Thymus (tissue), 14 donors: ENCODE measurements at places on chromosomes 12 and 14.
A peak's percentile ranks its signal among the peaks of the same experiment; 100 is the strongest.

- DNase-seq = no peak
Observed at GRCh38 chr14:57974896-57975295, 109.0 kb upstream of the SLC35F4 start.

- DNase-seq = no peak
Observed at GRCh38 chr14:104732355-104732804, 8.4 kb downstream of the ADSS1 start.

GRCh38 chr14:61695695-61696527, 598 bp downstream of the HIF1A start:
- peak; percentile 43 for DNase-seq

DNA sequence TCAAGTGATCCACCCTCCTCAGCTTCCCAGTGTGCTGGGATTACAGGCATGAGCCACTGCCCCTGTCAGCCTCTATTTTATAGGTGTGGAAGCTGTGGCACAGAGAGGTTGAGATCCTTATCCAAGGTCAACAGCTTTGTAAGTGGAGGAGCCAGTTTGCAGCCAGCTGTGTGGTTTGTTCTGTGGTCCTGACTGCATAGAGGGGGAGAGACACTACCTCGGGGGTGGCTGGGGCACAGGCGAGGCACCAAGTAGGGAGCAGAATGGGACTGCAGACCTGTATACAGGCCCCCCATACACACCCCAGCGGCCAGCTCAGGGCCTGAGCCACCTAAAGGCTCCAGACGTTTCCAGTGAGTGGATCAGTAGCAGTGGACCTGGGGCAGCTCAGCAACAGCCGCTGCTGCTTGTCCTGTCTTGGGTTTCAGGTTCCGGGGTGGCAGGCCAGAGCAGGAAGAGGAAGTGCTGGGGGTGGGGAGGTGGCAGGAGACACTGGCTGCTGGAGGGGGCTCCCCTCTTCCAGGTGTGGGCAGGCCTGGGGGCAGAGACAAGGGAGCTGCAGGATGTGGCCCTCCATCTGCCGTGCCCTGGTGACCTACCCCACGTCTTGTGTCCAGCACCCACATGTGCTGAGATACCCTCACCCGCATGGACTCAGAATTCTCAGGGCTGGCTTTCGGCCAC, 11.0 kb downstream of the ORAI1 start:
- DNase-seq = peak; percentile 63

- DNase-seq = no peak
Observed at GRCh38 chr14:99938376-99938775, 126.8 kb upstream of the EVL start.

DNA sequence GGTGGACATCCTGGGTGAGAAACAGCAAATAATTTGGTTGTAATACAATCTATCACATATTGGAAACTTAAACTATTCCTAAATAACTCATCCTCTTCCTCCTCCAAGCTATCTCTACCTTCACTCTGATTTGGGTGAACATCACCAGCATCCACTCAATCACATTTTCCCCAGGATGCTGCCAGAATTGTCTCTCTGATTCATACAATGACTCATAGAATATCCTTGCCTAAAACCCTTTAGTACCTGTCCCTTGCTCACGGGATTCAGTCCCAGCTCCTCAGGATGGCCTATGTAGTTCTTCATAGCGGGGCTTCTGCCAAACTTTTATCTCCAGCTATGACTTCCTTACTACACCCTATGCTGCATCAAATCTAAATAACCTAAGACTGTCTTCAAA, 146.8 kb downstream of the EMP1 start:
- DNase-seq = no peak

GRCh38 chr12:10190558-10191388, 11.9 kb downstream of the TMEM52B start:
- DNase-seq = peak; percentile 60

GRCh38 chr12:3097186-3097804, 20.1 kb downstream of the TSPAN9 start:
- no peak for DNase-seq

- no peak for DNase-seq
Observed at GRCh38 chr12:57614178-57614947, 3.1 kb downstream of the ARHGEF25 start.

DNA sequence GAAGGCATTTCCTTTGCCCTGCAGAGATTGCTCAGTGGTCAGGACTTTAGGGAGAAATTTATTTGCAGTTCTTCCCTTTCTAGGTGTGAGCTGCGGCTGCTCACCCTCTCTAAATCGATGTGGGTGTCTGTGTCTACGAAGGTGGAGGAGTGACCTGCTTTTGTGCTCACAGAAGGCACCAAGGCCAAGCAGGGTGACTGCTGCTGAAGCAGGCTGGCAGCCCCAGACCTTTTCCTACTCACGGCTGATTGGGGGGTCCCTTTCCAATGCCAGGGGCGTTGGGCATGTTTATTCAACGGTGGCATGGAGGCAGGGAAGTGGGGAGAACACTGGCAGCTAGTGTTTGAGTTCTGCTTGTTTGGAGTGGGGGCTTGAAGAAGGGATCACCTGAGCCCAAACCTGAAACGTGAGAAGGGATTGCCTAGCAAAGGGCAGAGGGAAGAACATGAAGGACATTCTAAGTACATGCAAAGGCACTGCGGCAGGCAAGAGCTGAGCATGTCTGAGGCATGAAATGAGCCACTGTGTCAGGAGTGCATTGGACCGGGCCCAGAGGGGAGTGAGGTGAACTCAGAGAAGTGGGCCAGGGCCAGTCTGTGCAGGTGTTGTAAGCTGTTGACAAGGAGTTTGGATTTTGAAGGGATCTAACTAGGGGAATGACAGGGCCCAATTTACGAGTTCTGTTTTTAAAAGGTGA, 56.3 kb downstream of the CACNA1C start:
- no peak for DNase-seq

- no peak for DNase-seq
Observed at GRCh38 chr14:49991491-49991890, 98.6 kb downstream of the ARF6 start.

DNA sequence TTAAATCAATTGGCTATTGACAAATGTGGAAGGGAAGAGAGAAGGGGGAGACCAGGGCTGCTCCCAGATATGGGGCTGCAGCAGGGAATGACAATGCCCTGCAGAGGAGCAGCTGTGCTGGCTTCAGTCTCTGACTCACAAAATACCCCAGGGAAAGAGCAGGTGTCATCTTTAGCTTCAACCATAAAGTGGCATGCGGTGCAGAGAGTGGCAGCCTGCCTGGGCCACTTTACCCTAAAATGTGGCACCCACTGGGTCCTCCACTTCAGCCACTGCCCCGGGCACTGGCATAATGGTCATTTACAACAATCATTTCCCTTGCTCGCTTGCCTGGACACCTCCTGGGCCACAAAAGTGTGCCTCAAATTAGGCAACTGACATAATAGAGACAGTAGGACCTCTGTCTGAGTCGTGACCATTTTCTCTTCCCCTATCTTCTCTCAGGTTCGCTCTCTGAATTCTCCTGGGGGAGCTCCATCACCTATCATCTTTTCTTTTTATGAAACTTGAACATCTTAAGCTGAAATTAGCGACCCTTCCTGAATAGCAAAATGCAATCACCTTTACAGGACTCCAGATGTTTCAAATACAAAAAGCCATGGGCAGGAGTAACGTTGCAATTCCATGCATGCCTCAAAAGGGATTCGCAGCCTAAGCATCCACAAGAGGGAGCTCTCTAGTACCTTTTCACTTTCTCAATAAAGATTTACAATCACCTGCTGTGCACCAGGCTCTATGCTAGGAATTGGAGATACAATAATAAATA, 179.9 kb upstream of the ATF7IP start:
- DNase-seq = peak; percentile 23

- no peak for DNase-seq
Observed at GRCh38 chr14:30443368-30444007, 115.5 kb upstream of the G2E3 start.

DNA sequence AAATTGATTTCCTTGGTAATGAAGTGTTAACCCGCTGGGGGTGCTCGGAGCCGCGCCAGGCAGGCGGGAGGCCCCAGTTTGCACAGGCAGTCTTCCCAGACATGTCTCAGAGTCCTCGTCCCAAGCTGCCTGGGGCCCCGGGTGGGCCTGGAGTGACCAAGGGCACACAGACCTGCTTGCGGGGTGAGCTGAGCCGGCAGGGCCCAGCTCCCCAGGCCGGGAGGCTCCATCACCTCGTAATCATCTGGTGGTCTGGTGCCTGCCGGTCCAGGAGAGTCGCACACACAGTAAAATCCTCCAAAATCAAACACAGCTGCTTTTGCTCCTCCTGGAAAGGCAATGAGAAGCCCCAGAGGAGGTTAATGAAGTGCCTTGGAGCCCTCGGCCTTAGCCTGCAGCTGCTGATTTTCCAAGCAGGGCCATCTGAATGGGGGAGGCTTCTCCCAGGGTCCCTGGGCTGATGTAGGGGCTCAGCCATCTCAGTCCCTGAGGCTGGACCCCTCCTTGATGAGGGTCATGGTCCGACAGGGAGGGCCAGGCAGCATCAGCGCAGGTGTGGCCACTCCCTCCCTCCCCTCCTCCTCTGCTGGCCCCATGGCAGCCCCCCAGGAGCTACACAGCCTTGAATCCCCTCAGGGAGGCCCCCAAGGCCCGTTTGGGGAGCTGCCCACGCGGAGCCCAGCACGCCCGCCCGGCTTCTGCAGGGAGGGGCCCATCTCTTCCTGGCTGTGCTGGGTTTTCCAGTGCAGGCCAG, 39.4 kb upstream of the FBRSL1 start:
- DNase-seq = no peak

GRCh38 chr12:29961231-29961630, 177.5 kb upstream of the TMTC1 start:
- no peak for DNase-seq

DNA sequence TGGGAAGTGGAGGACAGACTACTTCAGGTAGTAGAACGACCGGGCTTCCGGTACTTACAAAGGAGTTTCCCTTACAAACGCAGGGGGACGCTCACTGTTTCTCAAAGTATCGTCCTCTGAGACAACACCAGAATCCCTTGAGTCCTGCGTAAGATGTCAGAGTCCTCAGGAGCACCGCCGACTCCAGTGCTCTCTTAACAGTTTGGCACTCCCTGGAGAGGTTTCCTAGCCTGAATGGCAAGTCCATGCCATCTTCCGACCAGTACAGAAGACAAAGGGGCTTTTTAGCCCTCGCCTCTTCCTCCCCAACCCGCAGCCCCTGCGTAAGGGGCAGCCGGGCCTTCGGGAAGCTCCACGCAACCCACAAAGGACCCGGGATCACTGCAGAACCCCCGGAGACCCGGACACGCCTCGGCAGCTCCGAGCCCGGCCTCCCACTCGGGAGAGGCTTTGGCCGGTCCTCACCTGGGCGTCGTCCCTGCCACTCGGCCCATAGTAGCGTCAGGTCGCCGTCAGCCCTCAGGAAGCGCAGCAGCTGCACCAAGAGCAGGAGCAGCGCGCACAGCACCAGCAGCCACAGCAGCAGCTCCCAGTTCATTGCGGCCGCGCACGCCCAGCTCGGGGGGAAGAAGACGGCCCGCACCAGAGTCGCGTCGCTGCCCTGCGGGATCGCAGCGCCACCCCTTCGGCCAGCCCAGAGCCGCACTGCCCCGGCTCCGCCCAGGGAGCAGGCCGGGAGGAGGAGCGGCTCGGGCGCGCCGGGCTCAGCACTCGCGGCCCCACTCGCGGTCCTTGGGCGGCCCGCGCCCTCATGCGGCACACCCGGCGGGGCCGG, at the start of gene DHRS7:
Gene DHRS7, minus strand, starts transcription at position 687 of the 835 bp plus-strand sequence. Its CDS starts 89 bp downstream, at position 598.
- DNase-seq = peak; percentile 63

DNA sequence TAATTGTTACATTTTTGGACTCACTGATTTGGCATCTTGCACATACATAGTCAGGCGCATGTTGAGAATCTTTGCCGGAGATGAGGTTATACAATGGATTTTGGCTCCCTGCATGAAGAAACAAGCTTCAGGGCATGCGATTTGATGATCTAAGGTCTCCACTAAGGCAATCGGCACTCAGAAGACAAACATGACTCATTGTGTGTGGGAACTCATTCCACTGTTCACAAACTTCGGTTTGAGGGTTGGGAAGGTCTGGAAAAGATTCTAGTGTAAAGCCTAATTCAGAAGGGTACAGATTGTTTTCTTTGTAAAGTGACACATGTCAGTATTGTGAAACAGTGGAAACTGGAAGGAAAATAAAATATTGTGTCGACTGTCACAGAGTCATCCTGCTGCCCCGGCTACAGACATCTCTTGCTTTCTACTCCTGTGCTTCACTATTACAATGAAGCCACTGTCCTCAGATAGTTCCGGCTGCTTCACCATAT, 192.6 kb upstream of the HMGA2 start:
- DNase-seq = no peak

- DNase-seq = no peak
Observed at GRCh38 chr12:105706321-105706972, 376.0 kb downstream of the C12orf75 start.
